NCI-H2171 treated with DMSO at 0.1 percent for 48 hours (cell line): ENCODE measurements at places on chromosomes 12 and 14.

GRCh38 chr14:57652769-57653168 lies 159.1 kb upstream of the CCDC198 start:
- no peak for DNase-seq

DNA sequence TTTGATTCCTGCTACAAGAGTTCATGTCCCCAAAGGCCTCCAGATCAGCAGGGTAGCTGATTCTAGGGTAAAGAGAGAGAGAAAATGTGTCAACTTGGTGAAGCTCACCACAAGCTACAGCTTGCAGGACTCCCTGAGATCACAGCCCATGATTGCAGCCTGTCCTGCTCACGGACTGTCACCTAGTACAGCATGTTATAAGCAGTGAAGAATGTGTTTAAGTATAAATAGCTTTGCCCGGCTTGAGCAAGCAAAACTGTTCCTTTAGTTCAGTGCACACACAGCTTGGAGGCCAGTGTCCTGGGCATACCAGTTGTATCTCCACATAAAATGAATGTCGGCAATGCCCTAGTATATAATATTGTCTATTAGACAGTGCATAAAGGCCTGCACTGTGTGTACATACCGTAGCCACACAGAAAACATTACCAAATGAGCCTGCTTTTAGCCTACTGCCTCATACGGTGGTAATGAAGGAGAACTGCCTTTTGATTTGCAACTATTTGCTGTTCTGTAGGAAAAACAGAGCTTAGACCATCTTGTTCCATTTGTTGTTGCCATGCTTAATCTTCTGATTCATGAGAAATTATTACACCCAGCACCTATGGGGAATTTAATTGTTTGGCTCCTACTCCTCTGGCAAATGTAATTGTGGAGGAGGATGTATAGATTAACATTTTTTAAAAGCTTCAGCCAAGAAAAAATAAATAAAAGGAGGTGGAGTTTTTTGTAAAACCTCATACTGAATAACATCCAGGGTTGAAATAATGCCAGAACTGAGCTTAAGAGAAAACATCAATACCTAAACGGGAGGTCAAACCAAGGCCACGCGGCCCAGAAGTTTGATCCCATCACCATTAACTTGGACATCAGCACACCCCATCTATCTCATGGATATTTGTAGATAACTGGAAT lies 108.1 kb upstream of the G2E3 start:
- DNase-seq = no peak

DNA sequence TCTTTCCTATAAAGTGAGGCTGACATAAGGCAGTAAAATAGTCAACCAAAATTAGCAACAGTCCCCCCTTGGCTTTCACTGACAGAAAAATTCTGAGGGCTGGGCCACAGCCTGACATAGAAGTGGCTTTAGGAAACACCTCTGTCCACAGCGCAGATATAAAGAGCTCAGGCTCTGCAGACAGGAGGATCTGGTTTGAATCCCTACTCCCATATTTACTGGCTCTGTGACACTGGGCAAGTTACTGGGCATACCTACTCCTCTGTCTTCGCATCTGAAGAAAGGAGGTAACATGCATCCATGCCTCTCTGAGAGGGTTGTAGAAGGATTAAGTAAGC lies 95.3 kb downstream of the STXBP6 start:
- DNase-seq = no peak

GRCh38 chr14:73014105-73014504 lies 12.8 kb downstream of the ZFYVE1 start:
- DNase-seq = no peak

GRCh38 chr12:66072135-66072534 lies 58.4 kb downstream of the LLPH start:
- no peak for DNase-seq

DNA sequence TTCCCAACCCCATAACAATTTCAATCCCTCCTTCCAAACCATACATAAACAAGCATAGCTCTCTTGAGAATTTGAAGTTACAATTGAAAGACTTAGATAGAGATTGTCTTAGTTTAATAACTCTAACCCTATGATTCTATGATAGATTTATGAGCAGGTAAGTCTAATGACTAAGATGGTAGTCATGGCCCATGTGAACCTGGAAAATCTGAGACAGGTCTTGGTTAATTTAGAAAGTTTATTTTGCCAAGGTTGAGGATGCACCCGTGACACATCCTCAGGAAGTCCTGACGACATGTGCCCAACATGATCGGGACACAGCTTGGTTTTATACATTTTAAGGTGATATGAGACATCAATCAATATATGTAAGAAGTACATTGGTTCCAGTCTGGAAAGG lies 248.8 kb downstream of the KCNH5 start:
- DNase-seq = no peak

DNA sequence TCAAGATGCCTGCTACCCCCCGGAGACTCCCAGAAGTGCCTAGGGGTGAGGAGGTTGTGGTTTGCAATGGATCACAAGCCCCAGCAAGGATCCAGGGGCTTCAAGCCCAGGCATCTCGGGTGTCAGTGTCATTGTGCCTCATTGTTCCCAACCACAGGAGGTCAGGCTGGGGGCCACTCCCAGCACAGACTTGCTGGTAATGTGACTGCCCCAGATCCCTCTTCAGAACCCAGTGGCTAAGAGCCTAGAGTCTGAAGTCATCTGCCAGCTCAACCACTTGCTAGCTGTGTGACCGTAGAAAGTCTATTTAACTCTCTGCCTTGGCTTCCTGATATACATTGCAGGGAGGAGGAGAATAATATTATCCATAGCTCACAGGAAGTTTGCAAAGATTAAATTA lies 7.7 kb upstream of the ASB2 start:
- DNase-seq = no peak

DNA sequence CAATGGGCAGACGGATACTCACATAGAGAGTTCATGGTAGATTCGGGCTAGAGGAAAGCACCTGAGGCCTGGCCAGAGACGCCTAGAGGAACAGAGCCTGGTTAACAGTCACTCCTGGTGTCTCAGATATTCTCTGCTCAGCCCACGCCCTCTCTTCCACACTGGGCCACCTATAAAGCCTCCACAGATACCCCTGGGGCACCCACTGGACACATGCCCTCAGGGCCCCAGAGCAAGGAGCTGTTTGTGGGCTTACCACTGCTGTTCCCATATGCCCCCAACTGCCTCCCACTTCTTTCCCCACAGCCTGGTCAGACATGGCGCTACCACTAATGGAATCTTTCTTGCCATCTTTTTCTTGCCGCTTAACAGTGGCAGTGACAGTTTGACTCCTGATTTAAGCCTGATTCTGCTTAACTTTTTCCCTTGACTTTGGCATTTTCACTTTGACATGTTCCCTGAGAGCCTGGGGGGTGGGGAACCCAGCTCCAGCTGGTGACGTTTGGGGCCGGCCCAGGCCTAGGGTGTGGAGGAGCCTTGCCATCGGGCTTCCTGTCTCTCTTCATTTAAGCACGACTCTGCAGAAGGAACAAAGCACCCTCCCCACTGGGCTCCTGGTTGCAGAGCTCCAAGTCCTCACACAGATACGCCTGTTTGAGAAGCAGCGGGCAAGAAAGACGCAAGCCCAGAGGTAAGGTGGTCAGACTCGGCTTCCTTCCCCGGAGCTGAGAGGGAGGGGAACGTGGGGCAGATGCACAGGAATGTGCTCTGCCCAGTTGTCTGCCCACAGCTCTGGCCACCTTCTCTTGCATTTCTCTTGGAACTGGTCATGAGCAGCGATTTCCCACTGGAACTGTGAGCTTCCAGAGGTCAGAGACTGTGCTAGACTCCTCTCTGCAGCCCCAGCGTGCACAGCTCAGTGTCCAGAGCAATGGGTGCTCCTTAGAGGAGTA lies at the start of gene CD4:
Gene CD4, plus strand, starts transcription at position 557 of the 953 bp plus-strand sequence. CDS start 10,611 bp downstream, outside the sequence.
- no peak for DNase-seq

DNA sequence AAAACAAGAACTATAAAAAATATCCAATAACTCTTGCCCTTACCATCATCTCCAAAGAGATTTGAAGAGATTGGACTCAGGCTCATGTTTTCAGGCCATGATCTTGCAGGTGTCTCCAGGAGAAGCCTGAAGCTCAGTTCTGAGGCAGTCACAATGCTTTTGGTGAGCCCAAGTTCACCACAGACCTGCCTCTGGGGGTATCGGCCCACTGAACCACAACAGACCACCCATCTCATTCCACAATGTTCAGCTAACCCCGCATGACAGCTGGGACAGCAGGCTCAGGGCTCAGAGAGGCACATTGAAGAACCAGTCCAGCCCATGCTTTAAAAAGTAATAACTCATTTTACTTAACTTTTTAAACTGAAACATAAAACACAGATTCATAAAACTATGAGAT lies 28.3 kb upstream of the APOLD1 start:
- no peak for DNase-seq

DNA sequence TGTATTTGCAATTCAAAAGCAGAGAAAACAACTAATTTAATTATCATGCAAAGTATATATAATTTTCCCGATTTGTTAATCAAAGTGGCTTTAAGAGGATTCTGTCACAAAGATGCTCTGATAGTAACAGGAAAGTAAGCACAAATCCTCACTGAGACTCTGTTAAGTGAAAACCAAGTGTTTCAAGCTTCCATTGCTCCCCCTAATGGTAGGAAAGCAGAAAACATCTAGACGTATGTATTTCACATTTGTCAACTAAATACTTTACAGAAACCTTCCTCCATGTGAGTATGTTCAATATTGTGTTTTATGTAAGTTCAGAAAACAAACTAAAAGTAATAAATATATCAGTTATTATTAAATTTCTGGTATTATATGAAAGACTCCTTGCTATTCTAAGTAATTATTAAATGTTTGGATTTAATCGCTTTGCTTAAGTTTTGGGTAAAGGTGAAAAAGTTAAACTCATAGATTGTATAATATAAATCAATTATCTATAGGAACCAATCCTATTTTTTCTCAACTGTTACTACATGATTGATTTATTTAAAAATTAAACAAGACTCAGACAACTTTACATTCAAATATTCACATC lies 1.5 kb upstream of the NTS start:
- peak; percentile 39 for DNase-seq

GRCh38 chr14:61470261-61470960 lies 149.0 kb downstream of the PRKCH start:
- peak; percentile 56 for DNase-seq

GRCh38 chr14:51014625-51015024 lies 70.3 kb upstream of the PYGL start:
- DNase-seq = peak; percentile 35

- DNase-seq = no peak
Measured at GRCh38 chr12:65535946-65536345, 257.5 kb downstream of the MSRB3 start.

- no peak for DNase-seq
Measured at GRCh38 chr12:117457189-117457588, 95.8 kb upstream of the NOS1 start.

DNA sequence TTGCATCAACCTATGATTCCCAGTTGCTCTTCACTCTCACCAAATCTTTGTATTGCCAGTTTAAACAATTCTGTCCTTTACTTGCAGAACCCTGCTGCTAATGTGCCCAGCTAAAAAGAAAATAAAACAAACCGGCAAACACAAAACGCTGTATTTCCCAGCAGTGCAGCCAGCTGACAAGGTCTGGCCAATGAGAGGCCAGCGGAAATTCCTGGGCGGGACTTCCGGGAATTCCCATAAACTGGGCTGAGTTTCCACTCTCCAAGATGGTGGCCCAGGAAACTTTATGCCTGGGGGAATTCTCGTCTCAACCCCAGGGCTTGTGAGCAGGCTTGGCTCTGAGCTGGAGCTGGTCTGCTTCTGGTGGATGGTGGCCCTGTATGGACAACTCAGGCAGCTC lies 807.3 kb upstream of the TMEM132C start:
- peak; percentile 25 for DNase-seq

DNA sequence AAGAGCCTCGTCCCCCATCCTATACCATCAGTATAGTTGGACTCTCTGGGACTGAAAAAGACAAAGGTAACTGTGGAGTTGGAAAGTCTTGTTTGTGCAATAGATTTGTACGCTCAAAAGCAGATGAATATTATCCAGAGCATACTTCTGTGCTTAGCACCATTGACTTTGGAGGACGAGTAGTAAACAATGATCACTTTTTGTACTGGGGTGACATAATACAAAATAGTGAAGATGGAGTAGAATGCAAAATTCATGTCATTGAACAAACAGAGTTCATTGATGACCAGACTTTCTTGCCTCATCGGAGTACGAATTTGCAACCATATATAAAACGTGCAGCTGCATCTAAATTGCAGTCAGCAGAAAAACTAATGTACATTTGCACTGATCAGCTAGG lies 13.6 kb downstream of the ARHGAP5 start:
- no peak for DNase-seq

- DNase-seq = no peak
Measured at GRCh38 chr14:98477935-98478334, 794.1 kb downstream of the BCL11B start.

DNA sequence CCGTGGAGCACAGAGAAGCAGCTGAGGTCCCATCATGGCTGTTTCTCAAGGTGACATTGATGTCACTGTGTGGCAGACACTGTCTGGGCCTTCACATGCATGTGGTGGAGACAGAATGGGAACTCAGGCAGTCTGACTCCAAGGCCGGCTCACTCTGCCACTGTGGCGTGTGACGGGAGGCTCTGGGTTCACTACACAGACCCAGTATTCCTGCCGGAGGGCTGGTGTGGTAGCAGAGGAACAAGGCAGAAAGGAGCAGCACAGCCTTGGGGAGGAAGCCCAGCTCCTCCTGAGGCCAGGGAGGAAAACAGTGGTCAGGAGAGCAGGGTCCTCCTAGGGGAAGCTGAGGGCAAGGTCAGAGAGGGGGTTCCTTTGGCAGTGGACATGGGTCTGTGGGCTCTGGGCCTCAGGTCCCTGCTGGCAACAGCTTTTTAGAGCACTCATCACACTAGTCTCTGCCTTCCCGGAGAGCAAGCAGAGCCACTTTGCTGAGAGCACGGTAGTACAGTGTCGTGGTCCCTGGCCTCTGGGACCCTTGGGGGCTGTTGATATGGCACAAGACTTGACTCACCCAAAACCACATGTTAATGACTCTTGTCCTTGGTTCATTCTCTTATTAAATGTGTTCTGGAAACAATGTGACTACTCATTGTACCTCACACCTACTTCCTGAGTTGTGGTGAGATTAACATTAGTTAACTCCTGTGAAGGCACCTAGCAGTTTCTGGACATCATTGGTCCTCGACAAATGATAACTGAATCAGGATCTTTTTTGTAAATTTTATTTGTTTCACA lies 21.3 kb downstream of the DCAF4 start:
- no peak for DNase-seq

DNA sequence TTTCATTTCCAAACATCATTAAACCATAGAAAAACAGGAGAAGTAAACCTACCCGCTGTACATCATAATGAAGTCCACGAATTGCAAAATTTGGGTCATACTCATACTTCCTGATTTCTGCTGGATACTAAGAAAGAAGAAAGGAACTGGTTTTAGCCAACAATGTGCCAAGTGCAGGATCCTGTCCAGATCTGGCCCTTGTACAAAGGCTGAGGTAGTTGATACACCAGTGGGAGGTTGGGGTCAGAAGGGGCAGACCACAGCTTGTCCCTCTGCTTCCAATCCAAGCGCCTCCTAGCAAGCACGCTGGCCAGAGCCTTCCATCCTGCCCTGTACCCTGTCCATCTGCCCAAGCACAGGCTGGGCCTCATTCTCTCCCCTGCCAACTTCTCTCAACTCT lies 34.2 kb downstream of the NT5DC3 start:
- DNase-seq = no peak

GRCh38 chr12:9761419-9761781 lies 699 bp upstream of the CD69 start:
- no peak for DNase-seq
